Activated CD4-positive, alpha-beta T cell treated with anti-CD3 and anti-CD28 coated beads for 1 hour (primary cell): ENCODE measurements at places on chromosomes 16 and 17.

DNA sequence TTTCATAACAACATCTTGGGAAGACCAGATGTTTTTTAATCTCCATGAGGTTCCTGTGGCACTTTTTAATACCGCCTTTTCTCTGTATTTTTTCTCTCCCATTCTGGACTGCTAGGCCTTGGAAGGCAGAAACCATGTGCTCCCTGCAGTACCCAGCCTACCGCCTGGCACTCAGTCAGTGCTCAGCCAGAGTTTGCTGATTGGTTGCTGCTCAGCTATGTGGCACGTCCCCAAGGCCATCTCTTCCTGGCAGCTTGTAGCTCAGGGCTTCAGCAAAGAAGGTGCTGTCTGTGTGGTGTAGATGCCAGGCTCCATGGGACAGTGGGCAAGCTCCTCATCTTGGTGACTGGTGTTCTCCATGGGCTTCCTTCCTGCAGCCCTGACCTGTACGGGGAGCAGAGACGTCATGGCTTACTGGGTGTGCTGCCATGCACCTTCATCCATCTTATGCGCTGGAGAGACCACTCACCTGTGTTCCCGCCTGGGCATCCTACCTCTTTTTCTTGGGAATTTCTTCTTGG, 86.7 kb downstream of the CLEC16A start:
- no peak for DNase-seq

GRCh38 chr16:84228256-84228838, 11.5 kb downstream of the KCNG4 start:
- DNase-seq: no peak

DNA sequence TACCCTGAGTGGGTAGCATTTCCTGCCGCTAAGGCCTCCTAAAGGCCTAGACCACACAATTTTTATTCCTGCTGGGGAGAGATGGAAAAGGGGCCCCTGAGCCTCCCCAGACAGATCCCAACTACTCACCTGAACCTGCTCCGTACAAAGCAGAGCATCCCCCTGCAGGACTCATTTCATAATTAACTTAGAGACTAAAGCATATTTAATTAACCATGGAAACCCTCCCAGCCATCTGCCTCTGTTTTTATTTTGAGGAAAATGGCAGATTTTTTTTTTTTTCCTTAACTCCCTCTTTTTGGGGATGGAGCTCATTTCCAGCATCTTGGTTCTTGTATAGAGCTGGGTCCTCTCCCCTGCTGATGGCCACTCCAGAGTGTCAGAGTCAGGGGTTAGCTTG, 96.5 kb upstream of the CRHR1 start:
- DNase-seq: no peak

- DNase-seq: no peak
Observed at GRCh38 chr17:10652984-10653659, 4.0 kb downstream of the MYH3 start.

DNA sequence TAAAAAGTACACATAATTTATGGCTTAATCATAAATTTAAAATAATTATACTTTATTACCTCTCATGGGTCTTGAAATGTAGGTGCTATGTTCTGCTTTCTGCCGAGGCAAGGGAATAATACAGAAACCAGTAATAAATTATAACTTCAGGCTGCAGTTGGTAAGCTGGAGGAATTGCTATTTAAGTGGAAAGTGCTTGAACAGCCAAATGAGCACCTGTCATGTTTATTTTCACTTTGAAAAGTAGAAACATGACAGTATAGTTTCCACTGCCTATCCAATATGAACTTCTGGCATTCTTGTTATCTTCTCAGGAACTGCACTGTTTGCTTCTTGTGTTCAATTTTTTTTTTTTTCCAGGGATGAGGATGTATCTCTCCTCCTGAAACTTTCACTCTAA, 146.0 kb downstream of the FTO start:
- no peak for DNase-seq

DNA sequence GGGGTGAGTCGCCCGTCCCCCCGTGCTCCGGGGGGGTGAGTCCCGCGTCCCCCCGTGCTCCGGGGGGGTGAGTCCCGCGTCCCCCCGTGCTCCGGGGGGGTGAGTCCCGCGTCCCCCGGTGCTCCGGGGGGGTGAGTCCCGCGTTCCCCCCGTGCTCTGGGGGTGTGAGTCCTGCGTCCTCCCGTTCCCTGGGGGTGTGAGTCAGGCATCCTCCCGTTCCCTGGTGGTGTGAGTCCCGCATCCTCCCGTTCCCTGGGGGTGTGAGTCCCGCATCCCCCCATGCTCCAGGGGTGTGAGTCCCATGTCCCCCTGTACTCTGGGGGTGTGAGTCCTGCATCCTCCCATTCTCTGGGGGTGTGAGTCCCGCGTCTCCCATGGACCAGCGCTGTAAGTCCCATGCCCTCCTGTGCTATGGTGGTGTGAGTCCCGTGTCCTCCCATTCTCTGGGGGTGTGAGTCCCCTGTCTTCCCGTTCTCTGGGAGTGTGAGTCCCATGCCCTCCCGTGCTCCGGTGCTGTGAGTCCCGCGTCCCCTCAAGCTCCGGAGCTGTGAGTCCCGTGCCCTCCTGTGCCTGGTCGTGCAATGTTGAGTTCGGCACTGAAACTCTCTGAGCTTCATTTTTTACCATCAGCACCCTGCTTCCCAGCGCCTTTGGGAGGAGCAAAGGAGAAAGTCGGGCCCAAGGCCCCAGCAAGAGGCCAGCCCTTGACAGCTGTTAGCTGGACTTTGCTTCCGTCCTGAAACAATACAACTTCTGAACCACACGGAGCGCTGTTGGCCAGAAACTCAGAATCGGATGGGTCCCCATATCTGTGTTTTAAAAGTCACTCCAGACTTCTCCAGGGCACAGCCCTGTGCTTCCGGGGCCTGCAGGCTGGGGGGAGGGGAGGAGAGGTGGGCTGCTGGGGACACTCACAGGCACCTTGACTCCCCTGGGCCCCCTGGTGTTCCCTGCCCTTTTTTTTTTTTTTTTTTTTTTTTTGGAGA, 11.5 kb upstream of the ZC3H18 start:
- DNase-seq: no peak

- DNase-seq: no peak
Observed at GRCh38 chr16:80231888-80232287, 308.9 kb upstream of the DYNLRB2 start.

DNA sequence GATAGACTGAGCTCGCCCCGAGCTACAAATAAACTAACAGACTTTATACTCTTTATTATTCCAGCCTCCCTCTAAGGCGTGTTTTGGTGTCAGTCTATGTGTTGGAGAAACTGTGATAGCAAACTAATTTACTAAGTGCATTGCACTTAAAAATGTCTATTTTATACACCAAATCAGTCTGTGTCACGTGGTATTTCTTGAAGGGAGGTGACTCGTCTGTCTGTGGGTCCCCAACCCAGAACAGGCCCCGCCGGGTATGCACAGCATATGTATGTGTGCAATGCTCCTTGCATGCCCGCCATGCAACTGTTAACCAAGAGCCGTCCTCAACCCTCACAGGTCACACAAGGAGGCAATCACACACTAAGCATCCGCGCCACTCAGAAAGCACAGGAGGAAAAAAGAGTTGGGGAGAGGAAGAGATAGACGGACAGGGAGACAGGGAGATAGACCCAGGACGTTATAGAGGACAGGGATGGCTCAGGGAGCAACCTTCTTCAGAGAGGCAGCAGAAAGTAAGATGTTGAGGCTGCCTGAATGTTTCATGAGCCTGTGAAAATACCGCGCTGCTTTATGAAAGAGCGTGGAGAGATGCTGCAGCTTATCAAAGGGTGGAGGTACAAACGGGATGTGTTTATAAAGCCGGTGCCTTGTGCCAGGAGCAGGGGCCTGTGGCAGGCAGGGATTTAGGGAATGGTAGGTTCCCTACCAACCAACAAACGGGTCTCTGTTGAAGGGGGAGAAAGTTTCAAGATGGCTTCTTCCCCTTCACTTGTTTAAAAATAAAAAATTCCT, 4.2 kb downstream of the RBFOX3 start:
- DNase-seq: no peak

- no peak for DNase-seq
Observed at GRCh38 chr16:73159296-73159695, 111.4 kb upstream of the ZFHX3 start.

DNA sequence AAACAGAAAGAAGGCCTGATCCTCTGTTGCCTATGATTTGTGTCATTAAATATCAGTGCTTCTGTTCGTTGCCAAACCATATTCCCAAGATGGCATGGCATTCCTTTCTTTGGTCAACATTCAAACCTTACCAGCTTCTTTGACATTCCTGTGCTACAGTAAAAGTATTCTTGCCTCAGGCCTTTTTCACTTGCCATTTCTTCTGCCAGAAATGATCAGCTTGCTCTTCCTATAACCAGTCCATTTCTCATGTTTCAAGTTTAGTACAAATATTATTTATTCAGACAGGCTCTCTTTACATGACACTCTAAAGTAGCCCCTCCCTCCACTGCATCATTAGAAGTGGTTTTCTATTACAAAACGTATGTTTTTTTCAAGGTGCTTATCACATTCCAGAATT, 278.3 kb downstream of the KCNJ2 start:
- no peak for DNase-seq

GRCh38 chr17:61317779-61318178, 81.9 kb upstream of the TBX2 start:
- no peak for DNase-seq

- DNase-seq: no peak
Observed at GRCh38 chr16:4792951-4793513, 2.1 kb upstream of the SMIM22 start.

DNA sequence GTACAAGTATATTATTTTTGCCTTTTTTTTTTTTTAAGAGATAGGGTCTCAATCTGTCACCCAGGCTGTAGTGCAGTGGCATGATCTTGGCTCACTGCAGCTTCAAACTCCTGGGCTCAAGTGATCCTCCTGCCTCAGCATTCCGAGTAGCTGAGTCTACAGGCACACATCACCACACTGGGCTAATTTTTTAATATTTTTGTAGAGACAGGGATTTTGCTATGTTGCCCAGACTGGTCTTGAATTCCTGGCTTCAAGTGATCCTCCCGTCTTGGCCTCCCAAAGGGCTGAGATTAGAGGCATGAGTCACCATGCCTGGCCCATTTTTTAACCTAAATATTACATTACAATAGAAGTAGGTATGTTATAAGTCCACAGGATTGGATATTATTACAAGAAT, 3.2 kb downstream of the TERB1 start:
- no peak for DNase-seq

- no peak for DNase-seq
Observed at GRCh38 chr17:41737680-41738023, 3.2 kb upstream of the HAP1 start.

- no peak for DNase-seq
Observed at GRCh38 chr17:41026715-41027471, at the start of gene KRTAP1-5. TSS of gene KRTAP1-5 (minus strand) at chr17:41027208. CDS start at chr17:41027155, 53 bp downstream.

DNA sequence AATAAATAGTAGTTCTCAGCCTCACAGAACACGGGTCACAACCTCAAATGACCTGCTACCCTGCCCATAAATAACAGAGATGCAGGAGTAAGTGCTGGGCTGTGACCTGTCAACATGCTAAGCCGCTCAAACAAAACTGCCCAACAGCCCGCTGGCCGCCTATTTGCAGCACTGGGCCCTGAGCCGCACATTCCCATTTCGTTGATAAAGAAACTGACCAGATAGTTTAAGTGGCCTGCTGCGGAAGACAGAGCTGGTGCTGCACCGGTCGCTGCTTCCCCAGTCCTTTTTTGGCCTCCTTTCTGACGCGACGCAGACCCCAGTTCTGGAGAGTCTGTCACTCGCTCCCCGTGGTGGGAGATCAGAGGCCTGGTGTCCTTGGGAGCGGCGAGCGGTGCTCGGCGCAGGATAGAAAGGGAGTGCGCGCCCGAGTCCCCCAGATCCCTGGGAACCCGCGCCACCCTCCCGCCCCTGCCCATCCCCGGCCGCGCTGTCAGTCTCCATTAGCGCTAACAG, 349 bp upstream of the SLC6A2 start:
- no peak for DNase-seq

DNA sequence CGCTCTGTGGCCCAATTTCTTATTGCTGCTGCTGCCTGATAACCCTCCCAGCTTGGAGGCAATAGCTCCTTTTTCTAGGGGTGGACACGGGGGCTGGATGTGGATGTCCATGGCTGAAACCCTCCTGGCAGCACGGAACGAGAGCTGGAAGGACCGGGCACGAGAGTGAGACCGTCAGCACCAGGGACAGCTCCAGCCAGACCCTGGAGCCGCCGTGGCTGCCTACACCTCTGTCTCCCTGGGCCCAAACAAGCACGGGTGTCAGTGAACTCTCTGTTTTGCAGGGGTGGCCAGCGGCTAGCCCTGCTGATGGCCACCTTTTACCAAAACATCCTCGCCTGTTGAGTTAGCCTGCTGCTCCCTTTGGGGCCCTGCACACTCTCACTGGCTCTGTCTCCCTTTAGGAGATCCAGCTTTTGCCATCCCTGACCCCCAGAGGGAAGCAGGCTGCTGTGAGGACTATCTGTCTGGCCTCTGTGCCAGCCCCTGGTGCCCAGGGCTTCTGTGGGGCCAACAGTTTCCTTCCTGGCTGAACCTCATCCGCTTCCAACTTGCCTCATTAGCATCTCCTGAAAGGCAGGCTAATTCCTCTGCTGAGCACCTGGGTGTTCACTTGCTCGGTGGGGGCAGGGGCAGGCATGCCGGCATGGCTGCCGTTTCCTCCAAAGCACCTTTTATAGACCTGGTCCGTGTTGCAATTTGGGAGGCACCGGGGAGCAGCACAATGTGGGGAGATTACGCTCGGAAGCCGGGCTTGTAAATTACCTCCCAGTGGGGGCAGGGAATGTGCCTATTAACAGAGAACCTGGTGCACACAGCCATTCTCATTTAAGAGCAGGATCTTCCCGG, 118.1 kb downstream of the ENGASE start:
- DNase-seq: no peak

DNA sequence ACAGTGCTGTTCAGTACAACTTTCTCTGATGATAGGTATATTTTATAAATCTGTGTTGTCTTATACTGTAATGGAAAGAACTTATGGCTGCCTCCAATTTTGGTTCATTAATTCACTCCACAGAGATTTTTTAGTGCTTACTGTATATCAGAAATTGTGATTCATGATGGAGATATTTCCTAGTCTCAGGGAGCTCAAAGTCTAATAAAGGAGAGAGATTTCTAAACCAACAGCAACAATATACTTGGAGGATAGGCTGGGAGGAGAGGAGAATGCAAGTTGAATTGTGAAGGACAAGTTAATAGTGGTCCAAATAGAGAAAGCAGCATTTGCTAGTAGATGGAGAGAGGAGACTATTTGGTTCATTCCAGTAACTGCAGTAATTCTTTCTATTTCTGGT, 63.5 kb downstream of the TANC2 start:
- no peak for DNase-seq

GRCh38 chr17:75976175-75976848, 2.7 kb downstream of the ACOX1 start:
- no peak for DNase-seq
